ENCODE measurements at places on chromosomes 4 and X. TPM values are rescaled to one million over a fixed set of nuclear protein-coding genes. Genes with fewer than 3 reads are reported as not detected.

- DNase-seq: no peak
These were observed 72.6 kb downstream of the ANK2 start for GRCh38 chr4:113122066-113122465.

DNA sequence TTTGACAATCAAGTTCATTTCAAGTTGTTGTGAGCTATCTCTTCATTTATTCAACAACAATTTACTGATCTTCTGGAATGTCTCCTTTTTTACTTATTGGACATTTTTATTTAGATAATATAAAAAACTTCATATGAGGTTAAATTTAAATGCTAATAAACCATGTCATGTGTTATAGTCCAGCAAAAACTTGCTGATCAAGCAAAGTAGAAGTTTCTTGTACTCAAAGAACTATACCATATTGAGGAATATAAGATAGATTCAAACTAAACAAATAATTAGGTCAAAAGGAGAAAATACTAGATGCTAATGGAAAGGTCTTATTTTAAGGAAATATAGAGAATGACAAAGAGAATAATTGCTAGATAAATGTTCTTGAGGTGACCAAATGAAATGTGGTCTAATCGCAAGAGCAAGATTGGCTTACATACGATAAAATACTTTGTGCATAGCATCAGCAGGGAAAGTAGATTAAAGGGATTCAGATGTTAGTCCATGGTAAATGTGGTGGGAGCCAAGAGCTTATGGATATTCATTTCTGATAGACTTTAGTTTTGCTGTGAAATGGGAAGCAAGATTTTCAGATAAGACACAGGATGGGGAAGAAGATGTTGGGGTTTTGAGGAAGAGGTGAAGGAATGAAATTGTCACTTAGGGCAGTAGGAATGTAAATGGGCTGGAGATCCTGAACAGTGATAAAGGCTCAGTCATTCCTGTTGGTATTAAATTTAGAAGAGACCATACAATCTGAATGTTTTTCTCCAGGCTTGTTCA, 229.5 kb downstream of the MAPK10 start:
- DNase-seq: no peak

DNA sequence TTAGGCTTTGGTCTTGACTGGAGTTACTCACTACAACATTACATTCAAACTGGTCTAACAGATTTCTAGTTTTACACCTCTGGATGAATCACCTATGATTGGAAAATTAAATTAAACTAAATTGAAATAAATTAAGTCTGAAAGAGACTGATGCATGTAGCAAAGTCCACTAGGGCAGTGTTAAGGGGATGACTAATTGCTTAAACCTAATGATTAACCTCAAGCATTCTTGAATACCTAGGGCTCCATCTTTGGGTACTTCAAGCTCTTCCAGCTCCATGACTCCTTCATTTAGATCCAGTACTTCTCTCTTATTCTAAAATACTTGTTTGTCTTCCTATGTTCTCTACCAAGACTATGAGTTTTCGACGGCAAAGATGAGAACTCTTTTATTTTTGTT, 86.8 kb downstream of the SH2D1A start:
- peak; percentile 61 for DNase-seq

DNA sequence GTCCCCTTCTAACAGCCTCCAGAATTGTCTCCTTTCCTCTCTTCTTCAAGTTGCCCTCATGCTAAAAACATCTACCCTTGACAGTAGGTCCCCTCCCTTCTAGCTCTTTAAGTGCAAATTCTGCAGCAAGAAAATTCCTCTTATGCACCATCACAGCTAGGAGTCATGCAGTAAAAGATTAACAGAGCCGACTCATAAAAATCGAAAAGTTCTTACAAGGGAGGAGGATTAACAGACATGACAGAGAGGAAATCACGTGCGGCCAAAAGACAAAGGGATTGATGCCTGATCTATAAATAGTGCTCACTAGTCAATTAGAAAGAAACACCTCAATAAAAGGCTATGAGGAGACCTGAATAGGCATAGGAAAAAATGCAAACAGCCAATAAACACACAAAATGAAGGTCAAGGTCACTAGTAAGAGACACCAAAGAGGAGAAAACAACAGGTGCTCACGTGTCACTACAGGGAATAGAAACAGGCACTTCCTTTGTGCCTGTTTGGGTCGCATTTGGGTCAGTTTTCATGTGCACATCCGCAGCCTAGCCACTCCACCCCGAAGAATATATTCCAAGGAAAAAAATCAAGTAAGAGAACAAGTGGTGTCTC, 3.4 kb downstream of the RNF212 start:
- peak; percentile 84 for DNase-seq

GRCh38 chr4:108954880-108955279, 192.0 kb upstream of the ETNPPL start:
- no peak for DNase-seq

DNA sequence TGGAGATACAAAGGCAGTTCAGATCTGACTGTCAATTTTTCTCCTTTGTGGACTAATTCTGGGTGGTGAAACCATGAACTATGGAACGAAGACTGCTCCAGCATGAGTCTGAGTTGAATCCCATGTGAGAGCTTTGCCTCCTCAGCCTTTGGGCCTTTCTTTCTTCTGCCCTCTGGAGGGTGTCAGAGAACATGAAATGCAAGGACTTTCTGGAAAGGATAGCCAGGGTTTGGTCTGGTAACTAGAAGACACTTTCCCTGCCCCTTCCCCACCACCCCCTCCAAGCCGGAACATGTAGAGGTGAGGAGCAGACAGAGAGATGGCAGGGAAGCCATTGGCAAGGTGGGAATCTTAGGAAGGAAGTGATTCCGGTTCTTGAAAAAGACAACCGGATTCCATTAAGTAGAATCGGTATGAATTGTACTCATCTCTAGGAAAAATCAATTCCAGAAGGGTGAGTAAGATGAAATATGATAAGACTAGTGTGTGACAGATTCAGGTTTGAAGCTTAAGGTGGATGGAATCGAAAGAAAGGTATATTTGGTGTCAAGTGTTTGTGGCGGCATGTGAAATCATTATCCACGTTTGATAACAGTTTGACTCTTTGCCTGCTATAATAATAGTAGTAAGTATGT, 19.0 kb downstream of the FHL1 start:
- DNase-seq: no peak

DNA sequence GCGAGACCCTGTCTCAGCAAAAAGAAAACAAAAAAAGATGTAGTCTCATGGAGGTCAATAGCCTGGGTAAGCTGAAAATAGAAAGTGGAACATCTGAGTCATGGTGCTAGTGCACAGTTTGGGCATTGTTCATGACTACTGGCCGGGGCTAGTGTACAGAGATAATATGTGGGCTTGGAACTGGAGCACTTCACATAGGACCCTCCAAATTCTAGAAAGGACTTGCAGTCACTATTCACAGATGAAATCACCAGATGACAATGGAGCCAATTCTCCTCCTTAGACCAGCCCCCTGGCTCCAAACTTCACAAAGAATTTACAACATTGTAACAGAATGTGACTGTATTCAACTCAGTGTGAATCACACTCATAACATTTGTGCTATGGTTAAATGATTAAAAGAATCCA, 367.8 kb upstream of the SLC7A11 start:
- DNase-seq: peak; percentile 93

DNA sequence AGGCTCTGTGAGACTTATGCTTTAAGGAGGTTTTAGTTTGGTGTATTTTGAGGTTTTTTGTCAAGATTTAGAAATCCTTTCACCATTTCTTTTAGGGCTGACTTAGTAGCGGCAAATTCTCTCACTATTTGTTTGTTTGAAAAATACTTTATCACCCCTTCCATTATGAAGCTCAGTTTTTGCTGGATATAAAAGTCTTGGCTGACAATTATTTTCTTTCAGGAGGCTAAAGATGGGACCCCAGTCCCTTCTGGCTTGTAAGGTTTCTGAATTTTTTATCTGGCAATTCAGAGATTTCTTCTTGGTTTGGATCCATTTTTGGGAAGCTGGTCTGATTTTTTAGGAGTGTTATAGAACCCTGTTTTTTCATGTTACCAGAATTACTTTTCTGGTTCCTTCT, 88.5 kb downstream of the ACTRT1 start:
- no peak for DNase-seq

DNA sequence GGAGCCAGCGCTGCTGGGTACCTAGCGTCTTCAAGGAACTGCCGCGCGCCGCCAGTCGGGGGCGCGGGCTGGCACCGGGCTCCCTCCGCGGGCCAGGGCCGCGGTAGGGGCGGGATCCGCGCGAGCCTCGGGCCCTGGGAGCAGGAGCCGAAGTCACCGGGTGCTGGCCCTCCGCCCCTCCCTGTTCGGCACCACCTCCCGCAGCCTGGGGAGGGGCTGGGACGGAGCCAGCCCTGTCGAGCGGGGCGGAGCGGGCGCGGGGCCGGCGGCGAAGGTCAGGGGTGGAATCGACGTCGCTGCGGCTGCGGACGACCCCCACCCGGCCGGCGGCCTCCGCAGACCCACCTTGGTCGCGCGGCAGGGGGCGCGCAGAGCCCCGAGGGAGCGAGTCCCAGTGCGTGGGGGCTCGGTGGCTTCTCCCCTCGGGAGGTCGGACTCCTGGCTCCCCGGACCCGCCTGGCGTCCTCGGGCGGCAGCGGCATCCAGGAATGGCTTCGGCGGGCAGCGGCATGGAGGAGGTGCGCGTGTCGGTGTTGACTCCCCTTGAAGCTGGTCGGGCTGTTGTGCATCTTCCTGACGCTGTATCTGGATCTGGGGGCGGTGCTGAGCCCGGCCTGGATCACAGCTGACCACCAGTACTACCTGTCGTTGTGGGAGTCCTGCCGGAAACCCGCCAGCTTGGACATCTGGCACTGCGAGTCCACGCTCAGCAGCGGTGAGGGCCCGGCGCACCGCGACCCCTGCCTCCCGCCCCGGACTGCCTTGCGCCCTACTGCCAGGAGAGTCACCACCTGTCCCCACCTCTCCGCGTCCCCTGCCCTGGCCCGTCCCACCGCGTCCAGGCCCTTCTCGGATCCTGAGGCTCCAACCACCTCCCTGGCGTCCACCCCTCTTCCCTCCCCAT, 50.5 kb upstream of the FAM47C start:
- DNase-seq: no peak

The YIPF6 gene
- 23.9 TPM for total RNA-seq

DNA sequence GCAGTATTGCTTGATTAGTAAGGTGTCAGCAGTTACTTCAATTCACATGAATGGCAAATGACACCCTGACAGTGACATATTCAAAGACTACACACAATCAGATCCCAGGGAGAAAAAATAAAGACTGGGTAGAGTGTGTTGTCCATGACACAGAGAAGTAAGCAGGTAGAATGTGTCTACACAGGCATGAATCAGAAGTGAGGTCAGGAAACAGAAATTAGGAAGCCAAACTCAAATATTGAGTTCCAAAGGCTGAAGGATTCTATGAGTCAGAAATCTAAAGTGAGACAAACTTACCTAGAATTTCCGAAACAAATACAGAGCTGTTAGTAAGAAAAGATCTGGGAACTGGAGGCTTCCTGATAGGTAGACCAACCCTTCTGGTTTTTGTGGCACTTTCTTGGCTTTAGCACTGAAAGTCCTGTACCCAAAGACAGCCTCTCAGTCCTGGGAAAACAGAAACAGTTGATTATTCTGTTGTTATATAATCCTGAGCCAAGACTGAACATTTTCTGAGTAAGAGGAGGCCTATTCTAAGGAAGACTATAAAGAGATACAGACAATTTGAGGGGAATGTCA, 24.3 kb upstream of the GLRA2 start:
- no peak for DNase-seq

DNA sequence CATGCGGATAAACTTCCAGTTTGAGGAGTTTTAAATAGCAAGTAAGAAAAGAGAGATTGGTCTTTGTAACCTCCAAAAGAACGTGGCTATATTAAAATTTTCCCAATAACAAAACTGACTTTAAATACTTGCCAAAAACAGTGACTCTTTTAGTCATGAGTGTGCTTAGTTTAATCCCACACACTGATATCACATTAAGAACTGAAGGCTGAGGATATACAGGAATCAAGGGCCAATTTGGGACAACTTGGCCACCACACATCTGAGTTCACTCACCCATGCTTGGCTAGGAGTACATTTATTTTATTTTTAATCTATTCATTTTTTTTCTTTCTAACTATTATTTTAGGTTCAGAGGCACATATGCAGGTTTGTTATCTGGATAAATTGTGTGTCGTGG, 110.2 kb downstream of the APBB2 start:
- DNase-seq: no peak

- DNase-seq: no peak
These were observed 54.2 kb upstream of the RASSF6 start for GRCh38 chr4:73674451-73674919.

DNA sequence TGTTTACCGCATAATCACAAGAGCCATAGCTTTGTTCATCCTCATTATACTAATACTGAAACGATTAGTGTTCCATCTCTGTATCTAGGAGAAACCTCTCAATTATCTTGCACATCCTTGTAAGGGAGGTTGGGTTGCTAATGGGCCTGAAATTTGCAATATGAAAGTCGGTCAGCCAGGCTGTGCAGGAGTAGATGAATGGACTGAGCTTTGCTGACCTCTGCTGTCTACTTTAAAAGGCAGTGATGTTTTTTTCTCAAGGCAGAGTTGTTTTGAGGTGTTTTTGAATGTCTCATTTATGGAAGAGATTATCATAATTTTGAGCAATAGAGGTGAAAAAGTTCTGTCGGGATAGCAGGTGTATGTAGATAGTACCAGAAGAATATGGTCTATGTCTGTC, 47.9 kb upstream of the LINC00632 start:
- no peak for DNase-seq

DNA sequence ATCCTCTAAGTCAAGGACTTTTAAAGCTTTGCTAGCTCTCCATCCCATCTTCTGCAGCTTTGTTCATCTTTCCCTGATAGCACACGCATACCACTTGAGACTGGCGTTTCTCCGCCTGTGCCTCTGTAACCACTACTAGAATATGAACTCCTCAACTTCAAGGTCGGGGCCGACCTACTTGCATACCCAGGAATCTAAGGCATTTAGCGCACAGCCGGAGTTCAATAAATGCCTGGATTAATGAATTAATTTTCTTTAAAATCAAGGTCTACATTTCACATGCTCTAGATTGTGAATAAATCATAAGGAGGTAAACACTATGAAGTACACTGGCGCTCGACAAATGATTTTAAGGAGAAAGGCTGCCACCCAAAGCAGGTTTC, 89.3 kb downstream of the HNRNPD start:
- DNase-seq: no peak

DNA sequence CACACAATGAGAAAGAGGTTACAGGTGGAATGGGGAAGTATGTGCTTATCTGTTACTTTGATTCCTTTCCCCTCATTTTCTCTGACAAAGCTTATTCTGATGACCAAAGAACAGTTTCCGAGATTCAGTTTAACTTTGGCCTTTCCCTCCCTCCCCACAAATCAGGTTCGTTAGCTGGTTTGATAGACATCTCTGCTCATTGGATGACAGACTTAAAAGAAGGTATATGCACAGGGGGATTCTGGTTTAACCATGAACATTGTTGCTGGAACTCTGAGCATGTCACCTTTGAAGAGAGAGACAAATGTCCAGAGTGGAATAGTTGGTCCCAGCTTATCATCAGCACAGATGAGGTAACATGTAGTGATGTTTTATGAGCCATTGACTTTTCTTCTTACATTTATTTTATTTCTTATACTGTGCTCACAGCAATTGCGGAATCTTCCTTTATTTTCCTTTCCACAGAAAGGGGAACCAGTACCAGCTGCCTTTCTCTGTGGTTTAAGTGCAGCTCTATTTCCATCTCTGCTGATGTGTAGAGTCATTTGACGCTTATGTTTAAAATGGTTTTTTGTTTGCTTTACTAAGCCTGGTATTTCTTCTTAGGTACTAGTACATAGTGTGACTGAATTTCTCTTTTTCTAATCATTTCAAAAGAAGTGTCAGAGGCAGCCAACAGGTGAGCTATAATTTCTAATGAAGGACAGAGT, 125.0 kb downstream of the AKAP4 start:
- no peak for DNase-seq

Data from epithelial cell of proximal tubule (primary cell).